NCI-H774 (cell line): ENCODE measurements at places on chromosomes 6 and 20.
A peak's percentile ranks its signal among the peaks of the same experiment; 100 is the strongest.

DNA sequence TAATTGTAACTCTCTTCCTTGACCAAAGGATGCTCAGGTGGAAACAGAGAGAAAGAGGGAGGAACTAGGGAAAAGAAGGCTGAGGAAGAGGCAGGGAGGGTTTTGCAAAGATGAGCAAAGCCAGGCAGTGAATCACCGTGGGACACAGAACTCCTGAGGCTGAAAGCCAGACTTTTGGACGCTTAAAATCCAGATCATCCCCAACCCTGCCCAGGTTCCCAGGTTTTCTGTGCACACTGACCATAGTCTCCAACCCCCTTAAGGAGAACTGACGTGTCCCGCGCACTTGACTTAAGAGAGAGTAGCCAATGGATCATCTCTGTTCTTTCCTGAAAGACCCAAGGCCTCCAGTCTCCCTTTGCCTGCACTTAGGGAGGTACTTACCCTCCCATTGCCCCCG is 75.3 kb downstream of the LRFN2 start:
- DNase-seq, result no peak

DNA sequence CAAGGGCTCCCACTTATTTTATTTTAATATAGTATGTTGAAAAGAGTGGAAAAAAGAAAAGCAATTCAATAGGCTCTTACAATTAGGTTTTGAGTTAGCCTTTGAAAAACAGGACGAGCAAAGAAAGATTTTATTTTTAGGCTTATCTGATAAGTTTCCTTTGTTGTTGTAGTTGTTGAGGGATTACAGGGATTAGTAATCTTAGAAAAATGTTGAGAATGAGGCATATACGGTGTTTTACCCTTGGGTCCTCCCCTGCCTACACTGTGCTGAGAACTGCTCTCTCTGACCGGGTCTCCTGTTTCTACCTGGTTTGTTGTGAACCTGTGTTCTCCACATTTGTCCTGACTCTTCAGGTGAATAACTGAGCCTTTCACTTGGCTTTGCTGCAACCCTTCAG is 16.7 kb downstream of the TRAPPC3L start:
- DNase-seq, result no peak

GRCh38 chr6:36076178-36077063 is 48.8 kb downstream of the MAPK14 start:
- DNase-seq, result no peak

GRCh38 chr6:157954150-157955117 is 27.2 kb upstream of the SYNJ2 start:
- DNase-seq, result peak; percentile 37

DNA sequence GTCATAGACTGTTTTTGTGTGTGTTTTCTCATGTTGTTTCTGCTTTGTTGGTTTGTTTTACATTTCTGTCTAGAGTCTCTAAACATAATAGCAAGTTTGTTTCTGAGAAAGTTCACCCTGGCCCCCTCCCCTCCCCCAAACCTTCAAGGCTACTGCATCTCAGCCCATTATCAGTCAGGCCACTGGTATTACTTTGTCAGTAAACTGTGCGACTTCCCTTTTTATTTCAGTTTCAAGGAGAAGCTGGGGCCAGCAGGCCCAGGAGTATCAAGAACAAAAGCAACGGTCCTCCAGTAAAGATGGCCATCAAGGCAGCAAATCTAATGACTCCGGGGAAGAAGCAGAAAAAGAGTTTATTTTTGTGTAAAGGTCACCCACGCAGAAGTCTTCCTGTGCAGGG is 32.8 kb upstream of the SCGN start:
- no peak for DNase-seq

DNA sequence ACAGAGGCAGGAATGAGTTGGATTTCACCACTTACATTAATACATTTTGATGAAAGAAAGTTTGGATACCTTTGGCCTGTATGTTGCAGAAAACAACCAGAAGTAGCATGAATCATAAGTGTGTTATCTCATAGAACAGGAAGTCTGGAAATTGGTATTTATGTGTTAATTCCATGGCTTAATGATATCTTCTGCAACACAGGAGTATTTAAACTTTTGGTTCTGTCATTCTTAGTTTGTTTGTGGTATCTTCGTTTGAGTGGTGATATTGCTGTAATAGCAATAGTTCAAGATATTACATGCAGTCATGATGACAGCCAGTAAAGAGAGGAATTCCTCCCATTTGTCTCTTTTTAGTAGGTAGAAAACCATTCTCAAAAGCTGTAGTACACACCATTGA is 177.3 kb downstream of the CDKAL1 start:
- no peak for DNase-seq

GRCh38 chr6:150252714-150253444 is 110.0 kb downstream of the PPP1R14C start:
- no peak for DNase-seq

- DNase-seq, result no peak
Observed at GRCh38 chr6:108712946-108713345, 135.3 kb upstream of the ARMC2 start.

- DNase-seq, result no peak
Observed at GRCh38 chr6:16057446-16057845, 71.4 kb upstream of the MYLIP start.

GRCh38 chr6:168765752-168766151 is 324.8 kb downstream of the SMOC2 start:
- no peak for DNase-seq

DNA sequence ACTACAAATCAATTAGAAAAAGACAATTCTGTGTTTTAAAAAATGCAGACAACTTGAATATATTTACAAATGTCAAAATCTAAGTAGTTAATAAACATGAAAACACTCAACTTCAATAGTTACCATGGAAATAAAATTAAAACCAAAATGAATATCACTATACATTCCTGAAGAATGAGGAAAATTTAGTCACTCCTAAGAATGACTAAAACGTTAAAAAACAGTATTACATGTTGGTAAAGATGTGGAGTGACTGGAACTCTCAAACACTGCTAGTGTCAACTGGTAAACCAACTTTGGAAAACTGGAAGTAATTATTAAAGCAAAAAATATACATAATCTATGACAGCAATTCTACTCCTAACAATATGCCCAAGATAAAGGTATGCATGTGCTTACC is 36.3 kb downstream of the AHI1 start:
- no peak for DNase-seq

- no peak for DNase-seq
Observed at GRCh38 chr6:35534407-35535170, 21.9 kb upstream of the TULP1 start.

- DNase-seq, result no peak
Observed at GRCh38 chr6:89966228-89966544, 71.9 kb downstream of the GJA10 start.

DNA sequence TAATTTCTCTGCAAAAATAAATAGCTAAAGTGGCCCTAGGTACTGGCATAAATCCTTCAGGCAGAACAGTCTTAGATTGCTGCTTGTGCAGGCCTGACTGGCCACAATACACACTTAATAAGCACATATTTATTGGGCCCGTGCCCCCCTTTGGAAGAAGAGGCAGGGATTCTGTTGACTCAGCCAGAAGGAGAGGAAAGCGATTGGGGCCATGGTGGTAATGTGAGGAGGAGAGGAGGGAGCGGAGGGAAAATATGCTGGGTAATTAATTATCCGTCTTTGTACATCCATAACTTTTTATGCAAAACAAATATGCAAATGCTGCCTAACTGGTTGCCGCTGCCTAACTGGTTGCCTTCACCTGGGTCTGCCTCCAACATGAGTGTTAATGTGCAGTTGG is 36.2 kb downstream of the CD40 start:
- DNase-seq, result no peak

GRCh38 chr20:33482581-33482980 is 7.3 kb upstream of the CBFA2T2 start:
- no peak for DNase-seq

GRCh38 chr6:41073203-41073967 is 611 bp downstream of the NFYA start:
- DNase-seq, result peak; percentile 74

- DNase-seq, result no peak
Observed at GRCh38 chr6:4581468-4582385, 194.5 kb upstream of the CDYL start.

DNA sequence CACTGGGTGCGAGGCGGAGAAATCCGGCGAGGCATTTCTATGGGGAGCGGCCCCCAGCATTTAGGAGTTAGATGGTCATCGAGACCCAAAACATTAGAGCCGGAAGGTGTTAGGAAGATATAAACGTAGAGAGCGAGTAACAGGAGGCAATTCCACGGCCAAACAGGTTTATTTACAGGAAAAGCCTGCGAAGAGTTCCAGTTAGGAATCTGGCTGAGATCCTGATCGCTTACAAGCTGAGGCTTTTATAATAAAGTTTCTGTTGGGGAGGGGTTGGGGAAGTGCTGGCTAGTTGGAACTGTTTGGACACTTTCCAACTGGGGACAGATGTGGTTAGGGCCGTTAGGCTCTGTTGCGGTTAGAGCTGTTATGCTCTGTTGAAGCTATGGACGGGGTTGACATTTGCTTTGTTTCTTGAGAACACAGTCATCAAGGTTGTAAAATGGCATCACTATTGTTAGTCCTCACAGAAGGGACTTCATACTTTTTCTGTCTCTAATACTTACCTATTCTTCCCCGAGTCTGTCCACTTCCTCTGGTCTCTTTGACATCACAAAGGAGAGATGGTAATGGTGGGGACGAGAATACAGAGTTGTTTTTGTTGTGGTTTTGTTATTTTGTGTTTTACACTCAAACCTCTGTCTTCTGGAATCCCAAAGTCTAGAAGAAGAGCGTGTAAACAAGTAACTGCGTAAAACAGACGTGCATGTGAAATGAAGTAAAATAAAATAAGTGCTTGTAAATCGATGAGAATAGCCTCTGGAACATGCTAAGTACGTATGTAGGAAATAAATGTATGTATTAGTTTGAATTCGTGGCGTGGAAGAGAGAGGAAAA is 554 bp upstream of the ZSCAN31 start:
- no peak for DNase-seq

DNA sequence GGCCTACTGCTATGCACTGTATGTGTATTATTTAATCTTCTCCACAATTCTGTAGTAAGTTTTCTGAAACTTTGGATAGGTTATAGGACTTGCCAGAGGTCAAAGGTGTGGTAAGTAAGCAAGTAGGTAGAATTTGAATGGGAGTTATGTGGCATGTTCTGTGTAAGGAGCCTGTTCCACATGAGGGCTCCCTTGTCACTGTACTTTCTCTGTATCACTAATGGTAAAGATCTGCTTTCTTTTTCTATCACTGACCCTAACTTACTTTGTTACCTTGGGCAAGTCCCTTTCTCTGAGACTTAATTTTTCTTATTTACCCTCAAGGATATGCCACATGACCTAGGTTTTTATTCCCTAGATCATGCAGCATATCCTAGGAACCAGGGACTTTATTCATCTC is 50.3 kb downstream of the EIF2S2 start:
- DNase-seq, result no peak

GRCh38 chr20:1491281-1491840 is at the start of gene SIRPB2:
Gene SIRPB2, minus strand, starts transcription at chr20:1491420. Its CDS starts 61 bp downstream, at chr20:1491359.
- no peak for DNase-seq

DNA sequence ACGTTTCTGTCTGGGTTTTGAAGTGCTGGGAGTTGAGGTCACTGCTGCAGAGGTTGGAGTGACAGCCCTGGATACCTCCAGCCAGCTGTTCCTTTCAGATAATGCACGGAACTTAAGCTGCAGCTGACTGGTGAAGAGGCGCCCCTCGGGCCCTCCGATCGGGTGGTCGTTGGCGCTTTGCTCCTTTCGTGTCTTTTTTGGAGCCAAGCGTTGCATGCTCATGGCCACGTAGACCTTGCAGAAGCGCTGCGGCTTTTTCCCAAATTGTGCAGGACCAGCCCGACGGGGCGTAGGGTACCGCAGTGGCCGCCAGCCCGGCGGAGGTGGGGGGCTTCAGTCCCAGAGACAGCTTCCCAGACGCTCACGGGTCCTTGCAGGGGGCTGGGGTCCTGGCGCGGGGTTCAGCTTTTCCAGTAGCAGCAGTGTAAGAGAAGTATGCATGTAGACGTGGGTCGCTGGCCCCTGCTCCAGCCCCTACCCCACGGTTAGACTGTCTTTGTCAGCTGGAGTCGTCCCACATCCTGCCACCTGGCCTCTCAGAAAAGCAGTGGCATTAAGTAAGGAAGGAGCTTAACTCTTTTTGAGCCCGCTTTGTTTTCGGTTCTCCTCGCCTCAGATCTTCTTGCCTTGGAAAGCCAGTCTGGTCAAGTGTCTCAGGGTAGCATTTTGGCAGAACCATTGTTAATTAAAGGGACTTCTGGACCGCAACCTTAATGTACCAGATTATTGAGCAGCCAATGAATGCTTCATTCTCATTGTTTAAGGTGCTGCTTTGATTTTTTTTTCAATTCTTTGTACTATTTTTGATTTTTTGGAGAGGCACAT is 838 bp downstream of the TNFAIP3 start:
- DNase-seq, result no peak

GRCh38 chr6:128118401-128118800 is 217.5 kb upstream of the THEMIS start:
- DNase-seq, result no peak

- no peak for DNase-seq
Observed at GRCh38 chr20:36217226-36217625, 19.1 kb upstream of the AAR2 start.

DNA sequence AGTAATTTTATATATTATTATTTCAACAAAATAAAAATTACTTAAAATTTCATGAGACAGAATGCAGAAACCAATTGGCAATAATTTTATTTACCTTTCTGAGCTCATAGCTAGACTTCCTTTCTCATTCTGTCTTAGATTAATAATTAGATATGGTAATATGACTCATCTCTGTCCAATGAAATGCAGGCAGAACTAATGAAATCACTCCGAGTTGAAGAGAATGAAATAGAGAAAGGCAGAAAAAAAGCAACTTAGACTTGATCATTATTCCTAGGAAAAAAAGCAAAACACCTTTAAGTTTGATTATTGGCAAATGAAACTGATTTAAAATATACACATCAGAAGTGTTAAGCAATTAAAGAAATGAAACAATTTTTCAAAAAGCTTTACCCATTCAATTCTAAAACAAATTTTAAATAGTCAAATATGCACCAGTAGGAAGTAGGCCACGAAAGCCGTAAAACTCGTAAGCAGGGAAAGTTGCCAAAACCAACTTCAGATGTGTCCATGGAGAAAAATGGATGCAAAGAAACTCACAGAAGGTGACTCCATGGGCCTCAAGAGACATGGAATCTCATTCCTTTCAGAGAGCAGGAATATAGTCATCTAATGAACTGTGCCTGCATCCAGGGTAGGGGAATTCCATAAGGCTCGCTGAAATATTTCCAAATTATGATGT is 293.8 kb upstream of the RGS17 start:
- DNase-seq, result no peak
